ENCODE measurements at places on chromosomes 16 and 17. TPM values are rescaled to one million over a fixed set of nuclear protein-coding genes. Genes with fewer than 3 reads are reported as not detected.

GRCh38 chr17:53475002-53475401 lies 347.7 kb upstream of the KIF2B start:
- no peak for DNase-seq
- no peaks in the 10 kb centered on the region for H3K4me1 ChIP-seq
- H3K4me3 ChIP-seq: no peak overlapping the region

- H3K4me3 ChIP-seq: no peak overlapping the region
- H3K4me1 ChIP-seq: peaks cover 12% of the 10 kb centered on the region
- no peak overlapping the region for H3K27ac ChIP-seq
- no peaks in the 10 kb centered on the region for H3K27me3 ChIP-seq
- no peaks in the 10 kb centered on the region for H3K36me3 ChIP-seq
These were observed 15.1 kb upstream of the FOXJ1 start for GRCh38 chr17:76155988-76156661.

- H3K27me3 ChIP-seq: no peaks in the 10 kb centered on the region
- H3K27ac ChIP-seq: no peak overlapping the region
- H3K4me3 ChIP-seq: no peak overlapping the region
- no peaks in the 10 kb centered on the region for H3K36me3 ChIP-seq
These were observed 689.2 kb downstream of the WWOX start for GRCh38 chr16:78788696-78789095.

GRCh38 chr17:17681187-17681743 lies at the start of gene RAI1:
RAI1 (plus strand) TSS chr17:17681458; CDS start chr17:17792949, 111,491 bp downstream.
- H3K27me3 ChIP-seq: no peaks in the 10 kb centered on the region
- peak; percentile 70 for DNase-seq
- H3K36me3 ChIP-seq: no peaks in the 10 kb centered on the region
- peak within 1 kb of the TSS; percentile 92 for H3K27ac ChIP-seq

DNA sequence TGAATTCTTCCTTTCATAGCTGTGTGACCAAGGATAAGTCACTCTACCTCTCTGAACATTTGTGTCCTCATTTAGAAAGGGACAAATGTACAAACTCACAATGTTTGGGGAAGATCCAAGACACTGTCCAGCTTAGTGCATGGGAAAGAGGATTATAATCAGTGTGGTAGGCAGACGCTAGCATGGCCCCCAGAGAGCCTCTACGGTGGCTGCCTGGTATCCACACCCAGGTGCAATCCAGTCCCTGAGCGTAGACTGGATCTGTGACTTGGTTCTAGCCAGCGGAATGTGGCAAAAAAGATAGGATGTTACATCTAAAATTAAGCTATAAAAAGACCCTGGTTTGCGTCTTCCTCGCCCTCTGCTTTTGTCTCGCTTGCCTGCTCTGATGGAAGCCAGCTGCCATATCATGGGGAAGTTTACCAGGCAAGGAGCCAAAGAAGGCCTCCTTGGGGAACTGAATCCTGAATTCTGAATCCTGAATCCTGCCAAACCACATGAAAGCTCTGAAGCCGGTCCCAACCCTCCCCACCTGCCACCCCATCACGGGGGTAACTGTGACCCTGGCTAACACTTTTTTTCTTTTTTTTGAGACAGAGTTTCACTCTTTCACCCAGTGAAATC lies 51.7 kb downstream of the PLXDC1 start:
- no peak overlapping the region for H3K27ac ChIP-seq
- H3K4me3 ChIP-seq: no peak overlapping the region
- no peak for DNase-seq
- no peaks in the 10 kb centered on the region for H3K27me3 ChIP-seq
- no peaks in the 10 kb centered on the region for H3K36me3 ChIP-seq

DNA sequence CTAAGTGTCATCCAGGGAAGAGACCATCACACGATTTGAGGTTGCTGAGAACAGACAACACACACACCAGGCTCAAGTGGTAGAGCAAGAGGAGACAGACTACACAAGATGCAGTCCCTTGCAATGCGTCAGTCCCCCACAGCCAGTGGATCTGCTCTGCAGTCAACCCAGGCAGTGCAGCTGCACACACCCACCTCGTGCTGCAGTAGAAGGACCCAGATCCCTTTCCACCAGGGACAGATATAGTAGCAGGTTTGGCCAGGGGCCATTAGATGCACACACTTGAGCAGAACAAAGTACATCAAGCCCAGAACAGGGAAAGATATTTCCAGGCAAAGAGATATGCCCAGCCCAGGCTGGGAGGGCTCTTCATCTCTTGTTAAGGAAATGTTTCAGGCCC lies 112.9 kb downstream of the GRIN2A start:
- H3K4me1 ChIP-seq: no peaks in the 10 kb centered on the region
- H3K36me3 ChIP-seq: no peaks in the 10 kb centered on the region
- no peaks in the 10 kb centered on the region for H3K27me3 ChIP-seq
- DNase-seq: no peak
- no peak overlapping the region for H3K4me3 ChIP-seq

Gene GNAO1
- polyA plus RNA-seq: 2.2 TPM

Gene SSTR5
- not detected for polyA plus RNA-seq

- H3K4me1 ChIP-seq: no peaks in the 10 kb centered on the region
- H3K4me3 ChIP-seq: peak overlapping the region; percentile 29
These were observed 46.4 kb downstream of the SLC47A1 start for GRCh38 chr17:19579867-19580565.

Data from thymus (tissue), 14 donors.